ENCODE measurements at places on chromosomes 13 and 19.

GRCh38 chr13:34990399-34991214 is 48.5 kb downstream of the NBEA start:
- no peak for DNase-seq

DNA sequence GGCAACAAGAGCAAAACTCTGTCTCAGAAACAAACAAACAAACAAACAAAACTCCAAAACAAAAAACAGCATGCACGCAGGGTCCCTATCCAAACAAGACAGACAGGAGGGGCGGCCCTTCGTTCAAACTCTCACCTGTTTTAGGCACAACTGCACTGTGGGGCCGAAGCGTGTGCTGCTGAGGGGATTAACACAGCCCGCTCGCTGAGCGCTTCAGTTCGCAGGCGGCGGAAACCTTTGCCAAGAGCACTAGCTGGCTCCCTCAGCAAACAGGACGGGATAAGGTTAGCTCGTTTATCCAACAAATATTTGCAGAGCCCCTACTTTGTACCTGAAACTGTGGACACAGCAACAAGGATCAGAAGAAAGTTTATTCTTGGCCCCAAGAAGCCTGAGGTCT is 1.6 kb upstream of the ADPRHL1 start:
- DNase-seq = no peak

GRCh38 chr13:34276764-34277163 is 458.8 kb downstream of the RFC3 start:
- no peak for DNase-seq

DNA sequence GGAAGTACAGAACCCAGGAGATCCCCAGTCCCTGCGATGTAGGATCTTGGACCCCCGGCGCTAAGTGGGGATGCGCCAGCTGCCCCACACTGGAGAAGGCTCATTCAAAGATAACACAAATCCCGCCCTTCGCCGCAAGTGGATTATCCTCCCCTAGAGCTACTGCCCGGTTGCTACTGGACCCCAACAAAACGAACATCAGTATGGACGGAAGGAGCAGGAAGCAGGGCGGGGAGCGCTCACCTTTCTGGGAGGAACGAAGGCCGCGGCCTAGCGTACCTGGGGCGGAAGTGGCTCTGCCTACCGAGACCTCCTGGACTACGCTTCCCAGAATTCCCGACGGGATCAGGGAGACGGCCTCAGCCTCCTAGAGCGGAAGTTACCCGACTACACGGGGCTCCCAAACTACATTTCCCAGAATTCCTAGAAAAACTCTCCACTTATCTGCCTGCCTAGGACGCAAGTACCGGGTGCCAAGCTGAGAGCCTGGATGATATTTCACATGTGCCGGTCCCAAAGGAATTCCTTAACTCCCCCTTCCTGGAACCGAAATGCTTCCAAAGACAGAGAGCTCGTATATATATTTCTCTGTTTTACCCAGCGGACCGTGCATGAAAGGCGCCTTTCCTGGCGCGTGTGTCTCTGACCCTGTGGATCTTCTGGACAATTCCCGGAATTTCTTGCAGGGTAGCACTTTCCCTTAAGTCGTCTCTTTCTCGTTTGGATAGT is at the start of gene ZNF112:
Gene ZNF112, minus strand, starts transcription at position 298 of the 729 bp plus-strand sequence. CDS start 16,141 bp downstream, outside the sequence.
- DNase-seq = peak; percentile 4

DNA sequence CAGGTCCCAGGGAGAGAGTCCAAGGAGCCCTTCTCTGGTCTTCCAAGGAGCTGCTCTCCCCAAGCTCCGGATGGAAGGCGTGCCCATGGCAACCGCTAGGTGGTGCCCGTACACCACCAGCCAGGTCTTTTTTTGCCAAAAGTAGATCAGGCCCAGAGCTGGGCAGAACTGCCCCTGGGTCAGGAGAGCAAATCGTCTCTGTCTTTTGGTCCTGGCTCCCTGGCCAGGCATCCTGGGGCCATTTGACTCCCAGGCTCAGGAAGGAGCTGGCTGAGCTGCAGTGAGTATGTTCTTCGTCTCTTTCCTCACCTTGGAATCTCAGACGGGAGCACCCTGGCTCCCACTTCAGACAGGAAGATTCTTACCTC is 24.6 kb upstream of the BCL3 start:
- peak; percentile 81 for DNase-seq

DNA sequence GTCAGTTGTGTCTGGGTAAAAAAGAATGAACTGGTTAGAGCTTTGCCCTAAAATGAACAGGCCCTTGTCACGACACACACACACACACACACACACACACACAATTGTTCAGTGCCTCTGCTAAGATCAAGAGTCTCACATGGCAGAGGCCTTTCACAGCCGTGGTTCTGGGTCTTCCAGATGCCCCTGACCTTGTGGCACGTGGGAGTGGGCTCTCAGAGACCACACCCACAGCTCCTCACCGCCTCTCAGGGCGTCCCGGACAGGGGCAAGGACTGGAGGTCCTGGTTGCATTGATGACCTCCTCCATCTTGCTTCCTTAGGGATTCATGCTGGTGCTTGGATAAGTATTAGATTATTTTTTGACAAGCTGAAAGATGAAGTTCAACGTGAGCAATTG is 101.0 kb downstream of the HSPH1 start:
- no peak for DNase-seq

DNA sequence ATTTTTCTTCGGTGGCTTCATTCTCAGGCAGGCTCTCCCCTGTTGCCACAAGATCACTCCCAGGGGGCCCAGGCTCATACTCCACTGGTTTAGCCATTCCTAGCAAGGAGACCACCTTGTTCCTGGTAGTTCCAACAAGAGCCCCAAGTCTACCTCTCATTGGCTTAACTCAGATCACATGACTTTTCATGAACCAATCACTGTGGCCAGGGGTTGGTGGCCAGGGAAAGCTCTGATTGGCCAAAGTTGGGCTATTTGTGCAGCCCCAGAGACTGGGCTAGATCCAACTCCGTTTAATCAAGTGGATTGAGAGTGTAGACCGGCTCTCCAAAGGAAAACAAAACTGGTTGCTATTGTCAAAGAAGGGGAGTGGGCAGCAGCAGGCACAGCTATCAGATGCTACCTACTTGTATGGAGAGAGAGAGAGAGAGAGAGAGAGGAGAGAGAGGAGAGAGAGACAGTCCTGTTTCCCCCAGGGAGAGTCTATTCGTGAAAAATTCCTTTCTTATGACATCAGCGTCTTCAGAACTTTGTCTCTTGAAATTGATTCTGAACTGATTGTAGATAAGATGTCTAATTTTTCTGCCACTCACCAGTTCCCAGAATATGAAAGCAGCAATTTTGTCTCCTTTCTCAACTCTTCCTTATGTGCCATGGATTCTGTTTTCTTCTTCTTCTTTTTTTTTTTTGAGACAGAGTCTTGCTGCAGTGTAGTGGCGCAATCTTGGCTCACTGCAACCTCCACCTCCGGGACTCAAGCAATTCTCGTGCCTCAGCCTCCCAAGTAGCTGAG is 5.9 kb downstream of the CEACAM19 start:
- no peak for DNase-seq

DNA sequence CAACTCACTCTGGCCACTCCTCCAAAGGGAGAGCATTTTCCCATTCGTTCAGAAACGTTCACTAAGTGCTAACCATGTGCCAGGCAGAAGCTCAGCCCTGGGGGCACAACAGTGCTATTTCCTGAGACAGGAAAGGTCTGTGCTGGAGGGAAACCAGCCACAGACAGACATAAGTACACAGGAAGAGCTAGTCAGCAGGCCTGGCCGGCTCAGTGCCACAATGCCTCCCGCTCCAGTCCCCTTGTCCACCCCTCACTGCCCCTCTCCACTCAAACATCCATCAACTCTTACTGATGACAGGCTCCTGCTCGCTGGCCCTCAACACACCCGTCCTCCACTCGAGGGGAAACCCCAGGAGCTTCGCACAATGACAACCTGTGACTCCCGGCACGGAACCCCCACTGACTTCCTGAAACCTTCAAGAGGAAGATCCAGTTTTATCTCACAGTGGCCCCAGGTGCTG is 11.3 kb upstream of the PLA2G4C start:
- DNase-seq = no peak

- no peak for DNase-seq
Measured at GRCh38 chr13:101868585-101869469, 416.4 kb downstream of the ITGBL1 start.

GRCh38 chr13:49020940-49021553 is 45.3 kb downstream of the FNDC3A start:
- DNase-seq = no peak

DNA sequence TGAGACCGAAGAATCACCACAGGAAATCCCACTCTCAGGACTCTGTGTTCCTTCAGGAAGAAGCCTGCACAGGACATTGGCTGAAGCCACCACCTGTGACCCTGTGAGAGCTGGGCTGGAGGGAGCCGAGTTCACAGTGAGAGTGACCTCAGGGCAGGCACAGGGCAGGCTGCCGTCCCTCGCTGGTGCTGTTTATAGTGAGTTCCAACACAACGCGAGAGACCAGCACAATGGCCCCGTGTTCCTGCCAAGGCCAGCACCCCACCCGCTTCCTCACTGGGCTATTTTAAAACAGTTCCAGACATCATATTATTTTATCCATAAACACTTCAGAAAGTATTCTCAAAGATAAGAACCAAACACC is 18.4 kb upstream of the GAS6 start:
- no peak for DNase-seq

DNA sequence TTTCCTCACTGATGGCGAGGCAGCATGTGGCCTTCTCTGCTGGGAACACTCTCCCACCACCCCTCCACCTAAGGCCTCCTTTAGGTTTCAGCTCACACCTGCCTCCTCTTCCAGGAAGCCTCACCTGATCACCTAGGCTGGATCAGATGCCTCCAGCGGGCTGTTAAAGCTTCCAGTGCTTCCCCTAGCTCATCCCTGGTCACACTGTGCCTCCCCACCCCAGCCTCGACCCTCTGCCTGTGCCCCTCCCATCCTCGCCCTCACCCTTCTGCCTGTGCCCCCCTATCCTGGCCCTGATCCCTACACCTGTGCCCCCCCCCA is 33.8 kb downstream of the MAP4K1 start:
- DNase-seq = no peak

GRCh38 chr19:41426116-41426841 is 895 bp downstream of the B3GNT8 start:
- no peak for DNase-seq

DNA sequence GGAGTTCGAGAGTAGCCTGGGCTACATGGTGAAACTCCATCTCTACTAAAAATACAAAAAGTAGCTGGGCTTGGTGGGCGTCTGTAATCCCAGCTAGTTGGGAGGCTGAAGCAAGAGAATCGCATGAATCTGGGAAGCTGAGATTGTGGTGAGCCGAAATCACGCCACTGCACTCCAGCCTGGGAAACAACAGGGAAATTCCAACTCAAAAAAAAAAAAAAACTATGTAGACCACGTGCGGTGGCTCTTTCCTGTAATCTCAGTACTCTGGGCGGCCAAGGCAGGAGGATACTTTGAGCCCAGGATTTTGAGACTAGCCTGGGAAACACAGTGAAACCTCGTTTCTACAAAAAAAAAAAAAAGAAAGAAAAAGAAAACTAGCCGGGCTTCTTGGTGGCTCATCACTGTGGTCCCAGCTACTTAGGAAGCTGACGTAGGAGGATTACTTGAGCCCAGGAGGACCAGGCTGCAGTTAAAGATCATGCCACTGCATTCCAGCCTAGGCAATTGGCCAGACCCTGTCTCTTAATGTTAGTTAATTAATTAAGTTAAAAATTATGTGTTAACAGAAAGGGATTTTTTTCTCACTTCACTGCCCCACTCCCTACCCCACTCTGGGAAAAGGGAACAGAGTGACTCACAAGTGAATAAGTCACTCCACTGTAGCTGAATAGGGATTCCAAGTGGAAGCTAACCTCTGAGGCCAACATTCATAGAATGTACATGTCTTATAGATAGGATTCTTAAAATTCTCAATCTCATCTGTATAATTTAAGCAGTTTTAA is 2.2 kb downstream of the ZNF83 start:
- DNase-seq = no peak

- DNase-seq = no peak
Measured at GRCh38 chr19:45906221-45906620, 3.8 kb upstream of the MYPOP start.

DNA sequence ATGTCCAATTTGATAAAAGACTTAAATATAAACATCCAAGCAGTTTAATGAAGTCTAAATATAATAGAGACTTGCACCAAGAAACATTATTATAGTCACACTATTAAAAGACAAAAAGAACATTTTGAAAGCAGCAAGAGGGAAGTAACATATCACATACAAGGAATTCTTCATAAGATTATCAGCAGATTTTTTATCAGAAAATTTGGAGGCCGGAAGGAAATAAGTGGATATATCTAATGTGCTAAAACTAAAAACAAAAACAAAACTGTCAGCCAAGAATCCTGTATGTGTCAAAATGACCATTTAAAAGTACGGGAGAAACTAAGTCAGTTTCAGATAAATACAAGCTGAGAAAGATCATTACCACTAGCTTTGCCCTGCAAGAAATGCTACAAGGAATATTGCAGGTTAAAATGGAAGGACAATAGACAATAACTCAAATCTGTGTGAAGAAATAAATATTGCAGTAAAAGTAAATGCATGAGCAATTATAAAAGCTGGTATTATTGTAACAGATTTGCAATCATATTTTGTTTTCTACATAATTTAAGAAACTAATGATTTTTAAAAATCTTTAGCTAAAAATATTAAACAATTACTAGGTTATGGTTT is 1665.9 kb upstream of the PCDH20 start:
- no peak for DNase-seq

- DNase-seq = no peak
Measured at GRCh38 chr13:42320375-42320787, 48.4 kb downstream of the AKAP11 start.

GRCh38 chr13:104831831-104832230 is 1703.6 kb downstream of the EFNB2 start:
- DNase-seq = no peak

GRCh38 chr13:39641645-39642044 is 13.8 kb upstream of the COG6 start:
- DNase-seq = no peak

- no peak for DNase-seq
Measured at GRCh38 chr19:17606590-17607185, 51.2 kb downstream of the COLGALT1 start.

DNA sequence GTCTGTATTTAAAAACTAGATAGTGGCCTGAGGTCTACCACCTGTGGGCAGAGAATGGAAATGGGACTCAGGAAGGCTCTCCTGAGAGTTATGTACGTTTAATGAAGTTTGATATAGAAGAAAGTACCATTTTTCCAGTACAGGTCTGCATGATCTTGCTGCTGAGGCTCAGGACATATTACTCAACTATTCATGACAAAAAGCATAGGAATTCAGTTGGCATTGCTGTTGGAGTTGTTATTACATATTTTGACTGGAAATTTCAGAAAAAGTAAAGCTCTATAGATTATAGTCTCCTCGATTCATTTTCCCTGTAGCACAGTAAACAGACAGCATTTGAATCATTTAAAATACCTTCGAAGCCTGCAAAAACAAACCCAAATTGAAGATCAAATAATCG is 469.8 kb downstream of the DCT start:
- no peak for DNase-seq

DNA sequence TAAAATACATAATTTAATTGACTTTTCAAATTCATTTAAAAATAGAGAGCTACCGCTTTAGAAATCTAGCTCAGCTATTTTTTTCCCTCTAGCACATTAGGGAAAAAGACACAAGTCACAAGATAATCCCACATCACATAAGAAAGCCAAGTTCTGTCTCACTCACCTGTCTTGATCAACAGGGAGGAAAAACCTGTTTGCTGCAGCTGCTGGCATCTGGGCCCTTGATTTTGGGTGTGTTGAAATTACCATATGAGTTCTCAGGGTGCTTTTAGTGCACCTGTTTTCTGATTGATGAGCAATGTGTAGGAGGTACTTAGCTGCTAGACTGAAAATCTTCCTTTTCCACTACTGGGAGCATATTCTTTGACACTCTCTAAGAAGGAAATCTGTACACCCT is 53.8 kb downstream of the ZDHHC20 start:
- DNase-seq = no peak
